Stimulated activated CD8-positive, alpha-beta memory T cell treated with anti-CD3 and anti-CD28 coated beads, Interleukin-4, amount 100 ng/mL, for 4 hours (primary cell): ENCODE measurements at places on chromosomes 1 and 21.

DNA sequence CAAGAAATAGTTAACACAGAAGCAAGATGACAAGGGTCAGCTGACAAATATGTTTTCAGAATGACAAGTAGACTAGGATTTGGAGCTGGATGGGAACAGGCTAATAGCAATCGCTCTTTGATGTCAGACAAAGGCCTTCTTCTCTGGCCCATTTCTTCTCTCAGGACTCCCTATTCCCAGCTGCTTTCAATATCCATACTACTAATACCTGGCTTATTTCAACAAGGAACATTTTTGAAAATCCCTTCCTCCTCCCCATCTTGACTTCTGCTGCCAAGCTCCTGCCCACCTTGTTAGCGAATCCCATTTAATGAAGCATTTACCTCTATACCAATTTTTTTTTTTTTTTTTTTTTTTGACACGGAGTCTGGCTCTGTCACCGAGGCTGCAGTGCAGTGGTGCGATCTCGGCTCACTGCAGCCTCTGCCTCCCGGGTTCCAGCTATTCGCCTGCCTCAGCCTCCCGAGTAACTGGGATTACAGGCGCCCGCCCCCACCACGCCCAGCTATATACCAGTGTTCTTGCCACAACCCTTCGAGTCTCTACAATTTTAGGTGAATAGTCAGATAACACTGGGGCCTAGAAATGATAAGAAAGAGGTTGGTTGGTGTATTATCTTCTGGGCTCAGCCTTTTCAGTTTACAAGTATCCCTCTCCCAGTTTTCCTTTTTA, 68.4 kb downstream of the MACF1 start:
- no peak for DNase-seq

- no peak for DNase-seq
Measured at GRCh38 chr1:25568090-25568833, 24.9 kb downstream of the LDLRAP1 start.

DNA sequence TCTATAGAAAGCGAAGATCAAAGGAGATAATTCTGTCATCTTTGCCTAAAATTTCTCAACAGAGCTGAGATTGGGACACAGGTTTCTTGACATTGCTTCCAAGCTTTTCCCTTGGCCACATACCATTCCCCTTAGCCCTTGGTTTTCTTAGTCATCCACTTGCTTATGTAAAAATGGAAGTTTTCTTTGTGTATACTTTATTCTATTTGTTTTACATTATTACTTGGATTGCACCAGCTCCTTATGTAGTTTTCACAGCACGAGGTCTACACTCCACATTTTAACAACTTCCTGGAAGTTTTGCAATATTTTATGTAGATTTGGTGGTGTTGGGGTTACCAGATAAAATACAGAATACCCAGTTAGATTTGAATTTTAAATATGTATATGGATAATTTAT, 129.8 kb downstream of the PLA2G4A start:
- DNase-seq: no peak

DNA sequence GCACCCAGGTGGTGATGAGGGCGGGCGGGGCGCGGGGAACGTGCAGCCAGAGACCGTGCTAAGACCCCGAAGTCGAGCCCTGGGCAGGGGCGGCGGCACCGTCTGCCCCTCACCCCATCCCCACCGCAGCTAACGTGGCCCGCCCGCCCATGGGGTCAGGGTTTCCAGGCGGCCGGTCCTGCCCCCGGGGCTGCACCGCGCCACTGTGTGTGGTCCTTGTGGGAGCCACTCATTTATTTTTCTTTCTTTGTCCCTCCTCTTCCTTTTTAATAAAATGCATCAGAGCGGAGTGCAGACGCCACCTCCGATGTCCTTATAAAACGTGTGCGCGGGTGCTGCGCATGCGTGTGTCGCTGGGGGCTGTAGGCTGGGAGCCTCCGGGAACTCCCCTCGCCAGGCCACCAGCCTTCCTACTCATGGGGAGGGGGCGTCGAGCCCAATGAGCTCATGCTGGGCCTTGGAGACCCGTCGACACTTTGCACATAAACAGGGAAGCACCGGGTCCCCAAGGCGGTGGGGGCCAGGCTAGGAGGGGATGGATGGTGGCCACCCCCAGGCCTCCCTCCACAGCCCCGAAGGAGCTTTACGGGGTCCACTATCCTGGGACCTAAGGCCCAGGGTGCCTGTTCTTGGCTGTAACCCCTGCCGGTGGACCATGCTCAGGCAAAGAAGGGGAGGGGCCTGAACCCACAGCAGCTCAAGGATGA, 59.9 kb downstream of the WNT9A start:
- no peak for DNase-seq

DNA sequence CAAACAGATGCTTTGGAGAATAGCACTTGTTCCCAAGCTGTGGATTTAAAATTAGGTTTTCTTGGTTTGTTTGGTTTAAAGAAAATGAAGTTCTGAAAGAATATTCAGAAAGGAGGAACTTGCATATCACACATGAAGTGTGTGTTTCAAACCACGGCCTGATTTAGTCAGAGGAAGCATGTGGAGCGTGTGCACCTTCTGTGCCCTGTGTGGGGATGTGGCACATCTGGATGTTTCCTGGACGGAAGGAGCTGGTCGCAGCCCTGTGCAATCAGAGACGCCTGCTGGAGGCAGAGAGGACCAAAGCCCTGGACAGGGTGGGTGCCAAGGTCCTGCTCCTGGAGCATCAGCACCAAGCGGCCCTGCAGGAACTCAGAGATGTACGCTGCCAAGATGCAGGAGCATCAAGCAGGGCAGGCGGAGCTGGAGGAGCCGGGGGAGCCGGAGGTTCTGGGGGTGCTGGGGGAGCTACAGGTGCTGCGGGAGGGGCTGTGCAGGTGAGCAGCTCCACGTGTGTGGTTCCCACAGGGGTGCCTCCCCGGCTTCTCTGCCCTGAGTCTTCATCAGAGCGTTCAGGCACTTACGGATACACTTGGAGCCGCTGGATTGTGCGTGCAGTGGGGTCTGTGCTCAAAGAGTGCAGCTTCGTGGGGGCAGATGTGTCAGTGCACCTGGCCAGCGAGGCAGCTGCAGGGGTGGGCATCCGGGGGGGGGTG, 45.7 kb downstream of the PCNT start:
- DNase-seq: no peak

GRCh38 chr1:59972216-59972927, 45.8 kb upstream of the CYP2J2 start:
- DNase-seq: no peak
